ENCODE measurements at places on chromosomes 2 and 18.

DNA sequence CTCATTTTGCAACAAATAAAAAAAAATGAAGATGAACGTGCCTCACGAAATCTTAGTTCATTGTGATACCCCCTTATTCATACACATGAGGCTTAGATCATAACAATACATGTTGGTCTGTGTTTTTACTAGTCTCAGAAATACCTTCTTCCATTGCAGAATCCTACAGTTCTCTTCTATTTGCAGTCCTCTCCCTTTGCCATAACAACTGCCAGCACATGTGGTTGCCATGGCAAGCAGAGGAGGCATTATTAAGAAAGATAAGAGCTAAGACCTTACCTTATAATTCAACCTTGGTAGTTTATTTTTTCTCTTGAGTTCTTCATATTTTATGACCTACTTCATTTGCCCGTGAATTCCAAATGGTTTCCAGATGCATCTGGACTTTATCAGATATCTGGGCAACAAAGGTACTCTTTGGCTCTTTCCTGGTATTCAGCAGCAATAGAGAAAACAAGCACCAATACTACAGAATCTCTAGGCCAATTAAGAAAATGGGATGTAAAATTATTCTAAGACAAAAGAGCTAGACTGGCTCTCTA, 524.0 kb downstream of the CMPK2 start:
- DNase-seq, result no peak

DNA sequence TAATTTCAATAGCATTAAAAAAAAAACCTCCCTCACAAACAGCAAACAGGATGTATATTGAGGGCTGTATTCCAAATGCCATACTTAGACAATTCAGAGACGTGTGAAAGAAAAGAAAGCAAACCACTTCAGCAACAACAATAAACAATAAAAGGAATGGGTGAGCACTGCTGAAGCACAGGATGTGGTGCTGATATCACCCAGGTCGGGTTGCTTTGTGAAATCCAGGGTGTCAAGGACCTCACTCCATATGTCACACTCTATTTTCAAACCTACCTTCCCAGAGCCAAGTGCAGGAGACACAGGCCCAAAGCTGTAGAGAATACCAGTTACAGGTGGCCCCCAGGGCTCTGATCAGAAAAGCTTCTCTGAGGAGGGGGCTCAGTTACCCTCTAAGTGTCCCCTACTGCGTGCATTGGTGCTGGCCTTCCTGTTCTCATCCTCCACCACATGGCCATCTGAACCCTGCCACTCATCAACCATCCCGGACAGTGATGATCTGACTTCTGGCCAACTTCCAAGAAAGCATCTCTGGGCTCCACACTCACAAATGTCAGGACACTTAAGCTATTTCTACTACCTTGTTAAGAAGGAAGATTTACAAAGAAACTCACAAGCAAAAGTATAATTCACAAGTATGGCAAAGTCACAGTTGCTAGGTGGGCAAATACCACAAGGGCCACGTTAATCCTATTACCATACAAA, 363.0 kb downstream of the SS18 start:
- no peak for DNase-seq

GRCh38 chr2:219029829-219030165, 11.5 kb downstream of the CFAP65 start:
- DNase-seq, result peak; percentile 87

DNA sequence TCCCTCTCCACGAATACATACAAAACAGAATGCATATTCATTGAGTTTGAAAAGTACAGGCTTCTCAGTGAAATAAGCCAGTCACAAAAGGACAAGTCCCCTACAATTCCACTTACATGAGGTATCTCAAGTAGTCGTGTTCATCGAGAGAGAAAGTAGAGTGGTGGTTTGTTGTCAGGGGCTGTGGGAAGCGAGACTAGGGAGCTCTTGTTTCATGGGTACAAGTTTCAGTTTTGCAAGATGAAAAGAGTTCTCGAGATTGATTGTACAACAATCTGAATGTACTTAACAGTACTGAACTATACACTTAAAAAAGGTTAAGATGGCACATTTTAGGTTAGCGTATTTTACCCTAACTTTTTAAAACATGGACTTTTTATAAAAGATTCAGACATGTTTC, 71.5 kb upstream of the TTC39C start:
- no peak for DNase-seq

GRCh38 chr2:227464851-227465250, 7.1 kb upstream of the AGFG1 start:
- no peak for DNase-seq

DNA sequence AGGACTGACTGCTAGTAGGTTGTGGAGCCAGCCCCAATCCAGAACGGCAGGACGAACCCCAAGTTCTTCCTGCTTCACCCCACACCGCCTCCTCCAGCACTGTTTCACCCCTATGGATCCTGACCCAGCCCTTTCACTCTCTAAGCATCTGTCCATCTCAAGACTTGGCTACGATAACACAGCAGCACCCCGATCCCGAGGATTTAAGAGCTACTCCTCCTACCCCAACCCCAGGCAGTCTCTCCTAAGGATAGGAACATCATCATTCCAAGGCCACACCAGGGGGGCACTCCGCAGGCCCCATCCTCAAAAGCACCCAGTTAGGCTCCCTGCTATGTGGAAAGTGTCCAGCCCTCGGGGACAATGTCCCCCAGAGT, 645 bp downstream of the KCTD18 start:
- no peak for DNase-seq

DNA sequence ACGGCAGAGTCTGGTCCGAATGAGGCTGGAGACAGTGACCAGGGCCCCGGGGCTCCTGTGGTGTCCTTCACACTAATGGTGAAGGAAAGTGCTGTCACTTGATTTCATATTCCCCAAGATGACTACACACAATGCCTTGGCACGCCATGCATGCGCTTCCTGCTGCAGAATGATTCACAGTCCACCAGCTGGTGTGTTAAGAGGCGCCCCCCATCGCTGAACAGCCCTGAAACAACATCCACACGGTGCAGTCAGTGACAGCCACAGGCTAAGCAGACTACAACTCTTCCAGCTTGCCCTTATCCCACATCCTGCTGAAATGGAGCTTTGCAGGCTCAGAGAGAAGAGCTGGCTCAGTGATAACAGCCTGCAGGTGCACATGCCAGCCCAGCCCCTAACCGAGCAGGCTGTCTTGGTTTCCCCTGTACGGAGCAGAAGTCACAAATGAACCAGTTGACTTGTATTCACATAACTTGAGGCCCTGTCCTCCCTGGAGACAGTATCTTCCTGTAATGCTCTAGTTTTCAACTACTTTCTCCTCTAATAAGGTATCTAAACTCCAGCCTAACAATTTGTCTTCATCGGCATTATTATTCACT, 24.3 kb upstream of the CDH20 start:
- DNase-seq, result no peak

GRCh38 chr2:134433979-134434378, 180.1 kb downstream of the MGAT5 start:
- no peak for DNase-seq

GRCh38 chr18:72674710-72675109, 130.6 kb upstream of the CBLN2 start:
- DNase-seq, result no peak

- no peak for DNase-seq
Measured at GRCh38 chr2:181334158-181334826, 122.9 kb upstream of the ITGA4 start.

- DNase-seq, result no peak
Measured at GRCh38 chr2:101617188-101617587, 80.3 kb upstream of the MAP4K4 start.

- no peak for DNase-seq
Measured at GRCh38 chr2:12291303-12291702, 425.4 kb upstream of the TRIB2 start.

DNA sequence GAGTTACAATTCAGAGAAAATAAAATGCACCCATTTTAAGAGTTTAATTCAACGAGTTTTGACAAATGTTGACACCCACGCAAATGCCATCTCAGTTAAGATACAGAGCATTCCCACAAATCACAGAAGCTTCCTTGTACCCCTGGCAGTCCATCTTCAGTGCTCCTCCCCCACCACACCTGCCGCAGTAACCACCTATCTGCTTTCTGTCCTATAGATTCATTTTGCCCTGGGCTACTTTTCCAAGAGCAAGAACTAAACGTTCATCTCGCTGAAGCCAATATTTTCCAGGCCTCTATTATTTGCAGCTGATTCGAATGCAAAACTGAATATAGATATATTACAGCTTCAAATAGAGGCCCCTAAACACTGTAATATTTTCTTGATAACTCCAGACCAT, 13.4 kb upstream of the HPCAL1 start:
- DNase-seq, result no peak

Data from H9 (cell line).